ENCODE measurements at places on chromosomes 5 and 9.

- DNase-seq: no peak
These were observed 3.2 kb upstream of the NR4A3 start for GRCh38 chr9:99818500-99818899.

DNA sequence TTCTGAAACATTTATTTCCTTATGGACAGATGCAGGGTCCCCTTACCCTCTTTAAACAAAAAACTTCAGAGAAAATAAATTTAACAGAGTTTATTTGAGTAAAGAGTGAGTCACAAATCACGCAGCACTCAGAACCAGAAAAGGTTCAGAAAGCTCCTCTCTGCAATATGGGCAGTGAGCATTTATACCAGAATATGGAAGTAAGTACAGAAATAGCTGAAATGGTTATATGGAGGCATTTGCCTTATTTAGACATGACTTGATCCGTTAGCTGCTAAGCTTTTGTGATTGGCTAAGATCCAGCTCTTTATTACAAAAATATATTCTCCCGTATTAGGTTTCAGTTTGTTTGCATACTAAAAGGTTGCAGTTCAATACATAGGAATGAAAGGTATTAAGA is 1554.1 kb downstream of the EFNA5 start:
- no peak for DNase-seq

GRCh38 chr5:172860520-172861443 is 26.7 kb downstream of the ERGIC1 start:
- DNase-seq: no peak

GRCh38 chr5:74196233-74196632 is 444.3 kb downstream of the ENC1 start:
- no peak for DNase-seq

GRCh38 chr5:127210042-127210441 is 80.6 kb upstream of the MEGF10 start:
- DNase-seq: no peak

DNA sequence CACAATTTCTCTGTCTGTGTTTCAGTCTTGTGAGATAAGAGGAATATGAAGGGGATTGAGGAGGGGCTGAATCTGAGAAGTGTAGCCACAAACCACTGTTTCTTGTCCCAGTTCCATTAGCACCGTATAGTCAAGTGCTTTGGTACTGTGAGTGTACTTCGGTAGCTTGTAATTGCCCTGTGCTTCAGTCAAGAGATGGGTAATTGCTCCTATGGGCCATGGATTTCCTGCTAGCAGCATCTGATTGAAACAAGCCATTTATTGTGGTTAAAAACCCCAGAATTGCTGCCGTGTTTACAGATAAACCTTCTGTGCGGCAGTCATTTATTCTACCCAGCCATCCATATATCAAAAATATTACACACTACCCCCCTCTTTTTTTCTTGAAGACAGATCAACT is 98.6 kb downstream of the MAT2B start:
- peak; percentile 53 for DNase-seq

- no peak for DNase-seq
These were observed 16.9 kb downstream of the HMGXB3 start for GRCh38 chr5:150017226-150018005.

- no peak for DNase-seq
These were observed 64.1 kb upstream of the HSPA9 start for GRCh38 chr5:138639326-138639725.

- DNase-seq: no peak
These were observed 439 bp upstream of the DDX46 start for GRCh38 chr5:134758176-134758503.

- no peak for DNase-seq
These were observed 200.1 kb upstream of the DAB2 start for GRCh38 chr5:39624890-39625289.

- no peak for DNase-seq
These were observed 74.8 kb downstream of the MACIR start for GRCh38 chr5:103333376-103333775.

DNA sequence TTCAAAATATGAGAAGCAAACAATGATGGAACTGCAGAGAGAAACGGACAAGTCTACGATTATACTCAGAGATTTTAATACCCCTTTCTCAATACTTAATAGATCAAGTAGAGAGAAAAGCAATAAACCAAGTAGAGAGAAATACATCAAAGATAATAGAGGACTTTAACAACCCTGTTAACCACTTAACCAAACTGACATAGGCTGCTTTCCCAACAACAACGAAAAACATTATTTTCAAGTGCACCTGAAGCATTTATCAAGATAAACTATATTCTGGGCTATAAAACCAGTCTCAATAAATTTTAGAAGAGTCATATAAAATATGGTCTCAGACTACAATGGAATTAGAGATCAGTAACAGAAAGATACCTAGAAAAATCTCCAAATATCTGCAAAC is 67.4 kb downstream of the GNAQ start:
- DNase-seq: peak; percentile 5

GRCh38 chr9:133892193-133892920 is 99.8 kb downstream of the VAV2 start:
- no peak for DNase-seq

DNA sequence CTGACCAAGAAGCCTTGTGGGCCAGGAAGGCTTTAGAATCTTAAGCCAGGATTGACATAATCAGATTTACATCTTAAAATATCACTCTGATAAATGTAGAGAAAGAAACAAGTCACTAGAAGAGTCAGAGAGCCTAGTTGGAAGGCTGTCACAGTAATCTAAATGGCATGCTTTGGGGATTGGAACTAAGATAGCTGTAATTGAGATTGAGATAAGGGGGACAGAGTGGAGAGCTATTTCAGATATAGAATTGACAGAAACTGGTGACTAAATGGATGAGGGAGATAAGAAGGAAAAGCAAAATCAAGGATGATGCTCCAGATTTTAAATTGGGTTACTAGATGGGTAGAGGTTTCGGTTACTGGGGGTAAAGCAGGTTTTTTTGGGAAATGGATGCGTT is 100.5 kb downstream of the XRCC4 start:
- DNase-seq: no peak

DNA sequence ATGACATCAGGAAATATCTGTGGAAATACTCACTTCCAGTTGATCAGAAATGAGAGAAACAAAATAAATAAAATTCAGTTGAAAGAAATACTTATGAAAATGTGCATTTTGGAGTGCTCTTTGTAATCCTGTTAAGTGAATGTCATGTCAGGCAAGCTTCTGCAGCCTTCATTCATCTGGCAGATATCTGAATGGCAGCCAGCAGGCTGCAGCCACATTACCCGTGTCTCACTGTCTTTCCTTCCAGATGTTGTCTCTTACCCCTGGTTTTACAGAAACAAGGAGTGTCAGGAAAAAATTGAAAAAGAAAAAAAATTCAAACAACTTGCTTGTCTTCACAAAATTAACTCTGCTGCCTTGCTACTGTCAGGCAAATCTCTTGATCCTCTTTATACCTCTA is 445.0 kb upstream of the RIOK2 start:
- DNase-seq: no peak

- DNase-seq: no peak
These were observed 65.9 kb downstream of the SEMA5A start for GRCh38 chr5:9479990-9480389.

GRCh38 chr5:116502616-116503015 is 72.0 kb downstream of the SEMA6A start:
- DNase-seq: no peak

- no peak for DNase-seq
These were observed 88.6 kb downstream of the ANGPTL2 start for GRCh38 chr9:127033789-127034188.

DNA sequence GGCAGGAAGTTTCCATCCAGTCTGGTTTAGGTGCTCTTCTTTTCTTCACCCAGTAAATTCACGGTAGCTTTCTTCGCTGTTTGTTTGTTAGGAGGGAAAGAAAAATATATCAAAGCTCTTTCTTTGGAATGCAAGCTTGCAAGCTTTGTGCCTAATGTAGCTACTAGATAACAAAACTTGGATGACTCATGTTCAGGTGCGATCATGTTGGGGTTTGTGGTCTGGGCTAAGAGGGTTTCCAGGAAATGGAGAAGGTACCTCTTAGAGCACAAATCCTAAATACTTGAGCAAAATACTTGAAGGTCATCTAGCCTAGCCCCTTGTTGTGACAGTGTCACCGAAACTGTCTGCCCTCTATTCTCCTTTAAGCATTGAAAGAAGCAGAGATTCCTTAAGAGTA is 17.7 kb downstream of the SRP19 start:
- peak; percentile 1 for DNase-seq

DNA sequence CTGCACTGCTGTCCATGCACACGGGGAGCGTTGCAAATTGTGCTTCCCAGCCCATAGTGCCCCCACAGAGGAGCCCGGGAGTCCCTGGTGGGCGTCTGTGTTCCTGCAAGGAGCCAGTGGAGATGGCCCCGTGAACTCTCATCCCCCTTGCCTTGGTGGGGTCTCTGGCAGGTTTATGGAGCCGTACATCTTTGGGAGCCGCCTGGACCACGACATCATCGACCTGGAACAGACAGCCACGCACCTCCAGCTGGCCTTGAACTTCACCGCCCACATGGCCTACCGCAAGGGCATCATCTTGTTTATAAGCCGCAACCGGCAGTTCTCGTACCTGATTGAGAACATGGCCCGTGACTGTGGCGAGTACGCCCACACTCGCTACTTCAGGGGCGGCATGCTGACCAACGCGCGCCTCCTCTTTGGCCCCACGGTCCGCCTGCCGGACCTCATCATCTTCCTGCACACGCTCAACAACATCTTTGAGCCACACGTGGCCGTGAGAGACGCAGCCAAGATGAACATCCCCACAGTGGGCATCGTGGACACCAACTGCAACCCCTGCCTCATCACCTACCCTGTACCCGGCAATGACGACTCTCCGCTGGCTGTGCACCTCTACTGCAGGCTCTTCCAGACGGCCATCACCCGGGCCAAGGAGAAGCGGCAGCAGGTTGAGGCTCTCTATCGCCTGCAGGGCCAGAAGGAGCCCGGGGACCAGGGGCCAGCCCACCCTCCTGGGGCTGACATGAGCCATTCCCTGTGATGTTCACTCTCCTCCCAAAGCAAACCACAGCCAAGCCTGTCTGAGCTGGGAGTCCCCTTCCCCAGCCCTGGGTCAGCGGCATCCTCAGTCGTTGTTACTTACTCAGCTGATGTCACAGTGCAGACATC is 3.1 kb downstream of the MRPS2 start:
- no peak for DNase-seq

DNA sequence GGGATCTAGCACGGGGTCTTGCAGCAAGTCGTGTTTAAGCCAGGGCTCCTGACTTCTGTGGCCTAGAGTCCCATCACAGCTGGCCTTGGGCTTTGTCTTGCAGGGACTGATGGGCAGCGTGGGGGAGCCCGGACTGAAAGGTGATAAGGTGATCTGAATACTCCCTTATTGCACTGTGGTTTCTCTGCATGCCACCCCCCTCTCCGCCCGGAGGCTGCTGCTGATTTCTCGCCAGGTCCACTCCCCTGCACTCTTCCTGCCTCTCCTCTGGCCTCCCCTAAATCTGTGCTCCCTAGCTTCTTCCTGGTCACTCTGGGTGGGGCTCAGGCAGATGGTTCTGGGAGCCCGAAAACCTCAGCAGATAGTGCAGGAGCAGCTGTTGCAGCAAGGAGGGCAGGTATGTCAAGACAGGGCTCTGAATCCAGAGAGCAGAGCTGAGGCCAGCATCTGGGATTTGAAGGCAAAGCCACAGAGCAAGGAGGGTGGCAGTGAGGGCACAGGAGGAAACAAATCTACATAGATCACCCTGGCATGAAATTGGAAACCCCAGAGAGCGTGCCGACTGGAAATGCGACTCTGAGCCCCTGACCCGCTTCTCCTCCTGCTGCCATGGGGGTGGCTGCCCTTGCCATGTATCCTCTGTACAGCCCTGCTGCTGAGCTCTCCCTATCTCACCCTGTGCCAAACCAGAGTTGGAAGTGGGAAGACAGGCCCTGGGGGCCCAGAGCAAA is 76.5 kb downstream of the COL27A1 start:
- DNase-seq: no peak

DNA sequence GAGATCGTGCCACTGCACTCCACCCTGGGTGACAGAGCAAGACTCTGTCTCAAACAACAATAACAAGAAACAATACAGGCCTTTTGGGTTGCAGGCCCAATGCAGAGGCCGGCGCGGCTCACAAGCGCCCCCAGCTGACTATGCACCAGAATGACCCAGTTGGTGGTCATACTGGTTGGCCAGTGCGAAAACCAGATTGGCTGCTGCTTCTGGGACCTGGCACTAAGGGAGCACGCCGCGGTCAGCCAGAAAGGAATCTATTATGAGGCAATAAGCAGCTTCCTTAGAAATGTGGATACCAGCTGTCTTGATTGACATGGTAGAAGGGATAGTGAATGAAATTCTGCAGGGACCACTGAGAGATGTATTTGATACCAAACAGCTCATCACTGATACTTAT is 35.0 kb downstream of the RANBP17 start:
- DNase-seq: no peak

GRCh38 chr9:120714846-120715388 is 647 bp upstream of the MEGF9 start:
- DNase-seq: peak; percentile 12

DNA sequence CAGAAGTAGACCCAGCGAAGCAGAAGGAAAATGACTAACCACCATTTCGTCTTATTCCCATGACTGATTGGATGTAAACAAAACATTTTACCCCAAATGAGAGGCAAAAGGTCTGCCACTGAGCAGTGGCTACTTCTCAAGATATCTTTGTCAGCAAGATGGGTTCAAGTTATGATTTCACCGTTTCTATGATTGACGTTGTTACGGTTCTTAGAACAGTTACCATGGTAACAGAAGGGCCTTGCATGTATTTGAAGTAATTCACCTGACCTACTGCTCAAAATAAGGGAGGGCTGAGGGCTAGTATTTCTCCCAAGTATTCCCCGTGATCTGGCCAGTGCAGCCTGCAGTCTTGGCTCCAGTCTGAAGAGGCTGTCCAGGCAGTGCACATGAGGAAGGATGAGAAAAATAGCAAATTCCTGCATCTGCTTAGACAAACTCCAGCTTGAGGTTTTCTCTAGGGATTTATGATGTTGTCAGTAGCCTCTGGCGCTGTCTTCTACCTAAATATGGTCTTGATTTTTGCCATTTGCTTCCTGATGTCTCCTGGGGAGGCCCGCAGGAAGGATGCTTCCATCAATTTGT is 372.7 kb downstream of the TMEM38B start:
- no peak for DNase-seq

DNA sequence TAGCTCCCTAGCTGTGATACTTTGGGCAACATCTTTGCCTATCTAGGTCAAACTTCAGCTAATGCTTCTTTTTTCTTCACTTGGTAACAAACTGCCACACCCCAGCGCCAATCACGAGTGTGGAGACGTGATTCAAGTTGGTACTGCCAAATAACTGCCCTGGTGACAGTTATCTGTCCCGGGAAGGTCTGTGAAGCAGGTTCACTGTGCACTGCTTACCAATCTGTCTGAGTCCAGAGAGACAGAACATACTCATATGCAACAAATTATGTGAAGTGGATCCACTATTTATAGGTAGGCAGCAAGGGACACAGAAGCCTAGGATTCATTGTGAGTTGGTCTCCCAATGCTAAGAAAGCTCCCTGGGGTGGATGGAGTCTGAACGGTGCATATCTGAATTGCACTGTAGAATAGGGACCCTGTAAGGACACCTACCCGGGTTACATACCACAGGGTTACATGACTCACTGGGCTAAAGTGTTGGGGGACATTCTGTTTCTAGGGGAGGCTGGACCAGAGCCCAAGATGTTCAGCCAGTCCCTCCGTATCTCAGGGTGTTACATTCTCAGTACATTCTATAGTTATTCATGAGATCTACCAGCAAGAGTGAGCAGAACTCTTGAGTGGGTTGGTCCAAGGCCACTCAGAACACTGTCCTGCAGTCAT is 95.4 kb upstream of the STC2 start:
- no peak for DNase-seq
